GM10248 (cell line): ENCODE measurements at places on chromosomes 7 and 10.

GRCh38 chr10:127612-128432, 7.4 kb upstream of the ZMYND11 start:
- DNase-seq: peak; percentile 51

- DNase-seq: no peak
Measured at GRCh38 chr7:22563032-22563501, 63.1 kb upstream of the STEAP1B start.

DNA sequence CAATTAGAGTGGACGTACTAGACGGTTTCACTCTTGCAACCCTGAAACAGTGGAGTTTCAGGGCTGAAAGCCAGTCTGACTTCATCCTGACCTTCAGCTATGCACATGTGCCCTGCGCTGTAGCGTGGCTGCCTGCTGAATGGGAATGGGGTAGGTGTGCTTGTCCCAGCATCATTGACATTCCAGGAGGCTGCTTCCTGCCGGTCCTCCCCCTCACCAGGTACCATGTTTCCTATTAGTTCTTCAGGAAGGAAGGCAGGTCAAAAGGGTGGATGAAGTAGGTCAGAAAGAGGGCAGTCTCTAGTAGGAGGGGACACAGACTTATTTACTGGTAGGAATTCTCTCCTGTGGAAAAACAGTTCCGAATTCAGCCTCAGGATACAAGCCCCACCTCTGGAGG, 551.8 kb upstream of the GALNT17 start:
- no peak for DNase-seq

DNA sequence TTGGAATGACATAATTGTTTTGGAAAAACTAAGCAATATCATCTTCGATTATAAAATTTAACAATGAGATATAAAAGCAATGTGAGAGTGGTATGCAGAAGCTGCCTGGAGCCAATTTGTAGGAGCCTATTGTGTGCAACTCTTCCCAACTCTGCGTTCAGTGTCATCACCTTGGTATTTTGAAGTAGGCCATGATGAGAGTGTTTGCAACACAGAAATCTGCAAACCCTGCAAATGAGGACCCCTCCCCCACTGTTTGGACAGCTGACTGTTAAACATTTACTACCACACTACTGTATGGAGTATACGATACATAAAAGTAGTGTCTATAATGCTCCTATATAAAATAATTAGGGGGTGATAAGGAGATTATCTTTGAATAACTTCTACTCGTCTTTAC, 531.3 kb downstream of the ATRNL1 start:
- no peak for DNase-seq

GRCh38 chr10:43960477-43960876, 311.8 kb upstream of the ZNF32 start:
- no peak for DNase-seq

- peak; percentile 72 for DNase-seq
Measured at GRCh38 chr10:101889256-101890210, 45.9 kb upstream of the KCNIP2 start.

GRCh38 chr7:116226664-116227063, 16.3 kb downstream of the TES start:
- no peak for DNase-seq

DNA sequence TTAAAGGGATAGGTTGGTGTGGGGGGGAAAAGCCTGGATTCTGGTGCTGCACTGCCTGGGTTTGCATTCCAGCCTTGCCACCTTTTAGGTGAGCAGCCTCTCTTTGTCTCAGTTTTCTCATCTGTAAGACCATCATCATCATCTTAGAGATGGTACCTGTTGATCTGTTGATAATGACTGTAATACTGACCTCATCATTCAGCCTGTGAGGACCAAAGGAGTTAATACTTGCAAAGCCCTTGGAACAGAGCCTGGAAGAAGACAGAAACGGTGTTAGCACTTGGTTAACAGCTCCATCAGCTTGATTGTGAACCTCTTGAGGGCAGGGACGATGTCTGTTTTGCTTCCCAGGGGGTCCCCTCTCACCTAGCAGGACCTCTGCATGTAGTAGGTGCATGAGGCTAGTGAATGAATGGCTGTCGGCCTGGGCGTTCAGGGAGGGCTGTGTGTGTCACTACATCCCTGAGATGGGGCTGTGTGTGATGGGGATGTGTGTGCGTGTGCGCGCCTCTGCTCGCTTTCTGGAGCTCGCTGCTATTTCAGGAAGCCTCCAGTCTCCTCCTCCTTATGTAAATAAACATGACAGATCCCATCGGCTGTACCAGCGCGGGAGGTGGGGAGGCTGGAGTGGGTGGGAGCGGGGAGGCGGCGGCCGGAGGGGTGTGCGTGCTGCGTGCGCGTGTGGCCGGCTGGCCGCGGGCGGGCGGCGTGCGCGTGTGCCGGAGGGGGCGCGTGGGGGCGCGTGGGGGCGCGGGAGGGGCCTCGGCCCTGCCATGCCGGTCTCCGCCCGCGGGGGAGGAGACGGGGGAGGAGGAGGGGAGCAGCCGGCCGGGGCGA, 61.2 kb downstream of the NEURL1 start:
- DNase-seq: peak; percentile 42

DNA sequence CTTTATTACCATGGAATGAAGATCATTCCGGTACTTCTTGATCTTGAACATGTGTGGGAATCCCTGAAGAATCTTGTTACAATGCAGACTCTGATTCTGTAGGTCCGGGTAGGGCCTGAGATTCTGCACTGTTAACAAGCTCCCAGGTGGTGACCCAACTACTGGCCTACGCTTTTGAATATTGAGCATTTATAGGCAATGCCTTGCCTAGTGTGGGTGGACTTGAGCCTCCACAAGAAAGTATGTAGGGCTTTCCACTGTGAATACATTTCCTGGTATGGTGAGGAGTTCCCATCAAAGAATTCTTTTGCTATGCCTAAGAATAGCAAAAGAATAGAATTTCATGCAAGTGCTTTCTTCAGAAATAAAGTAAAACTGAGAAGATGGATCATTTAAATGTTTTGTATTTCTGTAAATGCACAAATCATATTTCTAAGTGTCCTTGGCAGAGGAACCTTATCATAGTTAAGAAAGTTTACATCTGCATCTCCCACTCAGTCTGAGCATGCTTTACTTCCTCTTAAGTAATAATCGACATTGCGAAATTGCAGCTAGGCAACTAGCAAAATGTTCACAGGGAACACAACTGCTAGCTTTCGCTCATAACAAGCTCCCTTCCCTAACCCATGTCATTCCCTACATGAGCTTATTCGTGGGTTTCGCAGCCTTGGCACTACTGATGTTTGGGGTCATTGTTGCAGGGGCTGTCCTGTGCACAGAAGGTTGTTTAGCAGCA, 71.4 kb downstream of the AHR start:
- no peak for DNase-seq

- DNase-seq: peak; percentile 71
Measured at GRCh38 chr7:28509251-28510025, 97.1 kb downstream of the CREB5 start.

DNA sequence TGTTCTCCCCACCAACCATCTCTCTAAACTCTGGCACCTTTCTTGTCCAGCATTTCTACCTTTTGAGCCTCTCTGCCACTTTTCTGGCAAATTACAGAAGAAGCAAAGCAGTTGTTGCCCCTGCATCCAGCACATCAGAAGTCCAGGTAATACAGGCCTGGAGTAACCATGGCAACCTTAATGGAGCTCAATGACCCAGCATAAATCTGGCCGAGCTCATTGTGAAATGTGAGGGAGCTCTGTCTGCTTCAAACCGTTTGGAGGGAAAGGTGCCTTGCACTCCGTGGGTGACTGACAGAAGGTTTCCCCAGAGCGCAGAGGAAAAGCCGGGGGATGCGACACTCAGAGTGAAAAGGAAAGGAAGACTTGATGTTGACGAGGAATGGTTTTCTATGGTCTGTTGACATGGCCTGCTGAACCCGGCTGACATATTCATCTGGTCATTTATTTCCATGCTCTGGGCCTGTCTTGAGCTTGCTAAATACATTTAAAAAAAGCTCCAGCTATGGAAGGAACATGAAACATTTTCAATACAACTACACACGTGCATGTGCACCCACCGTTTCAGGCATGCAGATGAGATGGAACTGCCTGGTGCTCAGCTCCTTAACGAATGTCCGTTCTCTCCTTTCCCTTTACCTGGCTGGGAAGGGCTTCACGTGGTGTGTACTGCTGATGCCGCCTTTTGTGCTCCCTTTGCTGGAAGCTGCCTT, 74.9 kb downstream of the ADRA2A start:
- no peak for DNase-seq

DNA sequence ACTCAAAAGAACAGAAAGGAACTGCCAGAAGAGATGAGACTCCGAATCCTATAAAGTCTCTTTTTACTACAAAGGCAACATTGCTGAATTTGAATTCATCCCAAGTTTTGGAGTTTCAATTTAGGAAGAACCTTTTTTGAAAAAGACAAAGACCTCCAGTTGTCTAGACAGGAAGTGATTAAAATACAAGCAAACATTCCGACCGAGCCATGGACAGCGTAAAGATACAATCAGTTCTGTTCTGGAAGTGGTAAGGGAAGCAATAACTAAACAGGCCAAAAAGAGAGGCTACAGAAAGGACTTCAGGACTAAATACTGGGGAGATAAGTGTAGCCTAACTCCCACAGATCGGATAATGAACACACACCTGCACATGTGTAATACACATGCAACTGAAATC, 101.0 kb downstream of the SMURF1 start:
- DNase-seq: no peak

- no peak for DNase-seq
Measured at GRCh38 chr7:85014936-85015660, 171.8 kb downstream of the SEMA3D start.

- no peak for DNase-seq
Measured at GRCh38 chr7:152907042-152907761, 147.7 kb downstream of the ACTR3B start.

DNA sequence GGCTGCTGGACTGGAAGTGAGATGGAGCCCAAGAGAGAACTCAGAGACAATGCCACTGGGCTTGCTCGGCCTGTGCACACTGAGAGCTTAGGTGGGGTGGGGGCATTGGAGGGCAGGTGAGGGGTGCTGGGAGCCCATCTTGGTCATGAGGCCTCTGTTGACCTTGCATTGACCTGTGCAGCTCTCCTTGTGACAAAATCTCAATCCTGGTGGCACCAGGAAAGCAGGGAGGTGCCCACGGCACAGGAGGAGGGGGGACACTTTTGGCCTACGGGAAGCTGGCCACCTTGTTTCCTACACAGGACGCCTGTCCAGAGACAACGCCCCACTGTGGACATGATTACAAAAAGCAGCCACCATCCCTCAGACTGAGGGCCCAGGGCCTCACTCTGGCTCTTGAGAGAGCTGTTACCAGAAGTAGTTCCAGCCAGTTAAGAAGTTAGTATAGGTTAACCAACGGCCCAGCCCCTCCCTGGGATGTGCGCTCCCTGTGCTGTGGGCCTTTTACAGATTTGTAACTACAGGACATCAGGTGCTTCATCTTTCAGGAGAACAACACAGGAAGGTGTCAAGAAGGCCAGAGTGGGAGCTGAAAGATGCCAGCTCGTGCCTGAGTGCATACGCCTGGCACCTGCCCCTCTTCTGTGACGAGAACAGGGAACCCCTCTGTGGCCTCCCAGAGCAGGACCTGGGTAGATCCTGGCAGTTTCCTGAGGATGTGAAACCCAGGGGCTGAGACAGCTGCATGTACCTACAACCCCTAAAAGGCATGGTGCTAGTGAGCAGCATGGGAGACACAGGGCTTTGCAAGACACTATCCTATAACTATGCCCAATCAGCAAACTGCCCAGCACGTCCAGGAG, 10.3 kb downstream of the PKD1L1 start:
- DNase-seq: peak; percentile 46

DNA sequence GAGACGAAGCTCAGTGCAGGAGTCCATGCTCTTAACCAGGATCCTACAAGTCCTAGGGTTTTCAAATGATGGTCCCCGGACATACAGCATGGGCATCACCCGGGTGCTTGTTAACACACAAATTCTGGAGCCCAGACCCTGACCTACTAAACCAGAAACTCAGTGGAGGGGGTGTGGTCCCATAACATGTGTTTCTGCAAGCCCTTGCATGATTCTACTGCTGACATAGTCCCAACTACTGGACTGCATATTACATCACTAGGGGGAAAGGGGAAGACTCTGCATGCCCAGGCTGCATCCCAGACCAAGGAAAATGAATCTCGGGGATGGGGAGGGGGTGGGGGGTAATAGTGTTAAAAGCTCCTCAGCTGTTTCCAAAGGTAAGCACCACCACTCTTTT, 40.3 kb downstream of the GRB10 start:
- DNase-seq: no peak
